ENCODE measurements at places on chromosomes 7 and 10.

- no peak for DNase-seq
Observed at GRCh38 chr10:79938728-79939406, 10.0 kb downstream of the SFTPD start.

GRCh38 chr7:31860925-31861324 is 173.9 kb downstream of the PPP1R17 start:
- DNase-seq, result no peak

DNA sequence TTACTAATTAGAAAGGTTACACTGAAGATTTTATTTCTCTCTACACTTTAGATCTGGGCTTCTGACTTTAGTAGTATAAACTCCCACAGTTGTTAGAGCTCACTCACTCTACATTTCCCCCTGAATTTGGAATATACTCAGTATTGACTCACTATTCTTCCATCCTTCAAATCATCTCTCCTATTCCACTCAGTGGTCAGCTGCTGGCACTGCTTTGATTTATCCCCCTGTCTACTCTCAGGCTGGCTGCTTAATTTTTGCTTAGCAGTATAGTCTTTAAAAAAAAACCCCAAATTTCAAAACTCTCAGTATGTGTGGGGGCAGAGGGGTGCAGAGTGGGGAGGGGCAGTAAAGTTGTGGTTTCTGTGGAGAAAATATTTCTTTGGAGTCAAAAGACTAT is 68.9 kb downstream of the CDK6 start:
- DNase-seq, result no peak

DNA sequence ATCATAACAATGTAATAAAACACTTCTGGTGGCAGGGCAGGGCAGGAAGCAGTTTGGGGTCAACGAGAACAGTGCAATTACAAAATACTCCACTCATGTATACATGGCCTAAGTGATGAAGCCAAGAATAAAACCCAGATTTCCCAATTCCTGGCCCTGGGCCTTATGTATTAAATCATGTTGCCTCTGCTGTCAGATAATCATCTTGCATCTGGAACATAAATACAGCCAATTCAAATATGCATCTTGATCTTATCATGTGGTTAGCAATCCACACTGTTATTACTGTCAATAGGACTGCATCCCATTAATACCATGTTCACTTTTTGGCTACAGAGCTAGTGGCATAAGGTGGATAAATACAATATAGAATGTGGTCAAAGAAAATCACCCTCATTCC is 186.5 kb upstream of the SLC25A13 start:
- DNase-seq, result no peak

GRCh38 chr7:124893140-124893827 is 36.3 kb downstream of the POT1 start:
- no peak for DNase-seq

GRCh38 chr10:131653140-131653539 is 247.7 kb upstream of the PPP2R2D start:
- no peak for DNase-seq

GRCh38 chr10:132826524-132827422 is 40.8 kb upstream of the NKX6-2 start:
- DNase-seq, result no peak

GRCh38 chr7:17586711-17587110 is 288.3 kb downstream of the AHR start:
- no peak for DNase-seq

DNA sequence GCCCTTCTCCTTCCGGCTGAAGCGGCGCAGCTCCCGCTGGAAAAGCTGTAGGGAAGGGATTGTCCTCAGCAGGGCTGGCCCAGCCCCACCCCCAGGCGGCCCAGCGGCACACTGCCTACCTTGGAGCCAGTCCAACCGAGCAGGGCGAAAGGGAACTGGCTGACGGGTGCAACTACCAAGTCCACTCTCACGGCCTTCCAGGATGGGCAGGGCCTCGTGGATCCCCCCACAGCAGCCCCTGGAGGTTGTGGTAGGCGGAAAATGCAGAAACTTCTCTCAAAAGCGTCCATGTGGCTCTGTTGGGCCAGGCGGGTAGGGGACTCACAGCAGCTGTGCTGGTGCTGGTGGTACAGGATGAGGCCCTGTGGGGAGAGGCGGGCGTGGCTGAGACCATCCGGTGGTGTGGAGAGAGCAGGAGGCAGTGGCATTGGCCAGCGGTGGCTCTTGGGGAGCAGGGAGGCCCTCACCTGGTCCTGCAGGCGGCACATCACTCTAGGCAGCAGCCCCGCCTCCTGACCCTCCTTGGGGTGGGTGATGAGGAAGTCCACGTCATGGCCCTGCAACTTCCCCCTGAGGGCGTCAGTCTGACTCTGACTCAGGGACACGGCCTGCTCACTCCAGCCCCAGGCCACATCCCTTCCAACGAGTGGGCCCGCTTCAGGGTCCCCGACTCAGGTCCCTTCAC is 8.4 kb upstream of the PGAM2 start:
- DNase-seq, result no peak

- no peak for DNase-seq
Observed at GRCh38 chr7:137001041-137001440, 132.6 kb downstream of the CHRM2 start.

DNA sequence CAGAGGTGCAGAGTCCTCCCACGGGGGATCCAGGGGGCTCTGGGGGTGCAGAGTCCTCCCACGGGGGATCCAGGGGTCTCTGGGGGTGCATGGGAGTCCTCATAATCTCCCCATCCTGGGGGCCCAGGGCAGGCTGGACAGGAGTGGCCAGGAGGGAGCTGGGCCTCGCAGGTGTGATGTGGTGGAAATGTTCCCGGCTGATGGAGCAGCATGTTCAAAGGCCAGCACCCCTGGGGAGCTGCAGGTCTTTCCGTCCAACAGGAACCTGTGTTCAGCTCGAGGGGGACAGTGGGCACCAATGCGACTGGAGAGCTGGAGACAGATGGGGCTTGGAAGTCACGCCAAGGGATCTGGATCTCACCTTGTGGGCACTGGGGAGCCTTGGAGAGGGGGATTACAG is 38.5 kb upstream of the PSMG3 start:
- no peak for DNase-seq

- no peak for DNase-seq
Observed at GRCh38 chr7:50156163-50156562, 63.1 kb upstream of the ZPBP start.

DNA sequence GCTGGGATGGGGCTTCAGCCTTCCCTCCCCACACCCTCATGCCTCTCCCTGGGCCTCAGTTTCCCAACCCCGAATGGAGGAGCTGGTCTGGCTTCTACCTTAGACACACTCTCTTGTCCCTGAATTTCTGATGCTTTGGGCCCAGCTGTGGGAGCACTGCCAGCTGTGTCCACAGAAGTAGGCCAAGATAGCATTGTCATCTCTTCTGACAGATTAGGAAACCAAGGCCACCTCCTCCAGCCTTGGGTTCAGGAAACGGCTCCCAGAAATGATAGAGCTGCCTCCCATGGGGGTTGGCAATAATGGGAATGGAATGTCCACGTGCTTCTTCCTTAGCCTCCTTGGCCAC is 1.3 kb downstream of the PPIF start:
- DNase-seq, result no peak

DNA sequence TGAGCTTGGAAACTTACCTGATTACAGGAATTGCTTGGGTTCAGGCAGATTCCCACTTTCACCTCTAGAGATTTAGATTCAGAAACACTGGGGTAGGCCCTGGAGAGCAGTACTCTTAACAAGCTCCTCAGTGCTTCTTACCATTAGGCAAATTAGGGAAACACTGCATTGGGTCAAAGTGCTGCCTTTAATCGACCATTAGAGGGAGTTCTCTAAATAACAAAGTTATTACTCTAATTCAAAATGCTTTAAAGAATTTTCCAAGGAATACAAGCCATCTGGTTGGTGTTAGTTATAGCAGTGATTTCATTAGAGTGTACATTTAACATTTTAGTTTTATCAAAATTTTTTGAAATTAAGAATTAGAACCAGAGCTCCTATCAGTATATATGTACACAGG is 324.5 kb downstream of the GFRA1 start:
- DNase-seq, result no peak

DNA sequence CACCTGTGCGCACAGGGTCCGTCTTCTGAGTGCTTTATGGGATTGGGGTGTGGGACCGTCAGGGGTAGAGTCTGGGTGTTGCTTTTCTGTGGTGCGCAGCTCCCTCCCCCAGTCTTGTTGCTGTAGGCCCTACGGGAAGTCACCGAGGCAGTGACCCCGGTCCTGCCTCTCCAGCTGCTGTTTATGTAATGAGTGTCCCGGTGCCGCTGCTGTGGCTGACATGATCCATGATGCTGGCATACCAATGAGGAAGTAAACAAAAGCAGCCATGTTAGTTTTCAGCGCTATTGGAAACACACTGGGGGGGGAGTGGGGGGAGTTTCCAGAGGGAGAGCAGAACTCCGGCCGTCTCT is 1.1 kb downstream of the TRIM8 start:
- no peak for DNase-seq

DNA sequence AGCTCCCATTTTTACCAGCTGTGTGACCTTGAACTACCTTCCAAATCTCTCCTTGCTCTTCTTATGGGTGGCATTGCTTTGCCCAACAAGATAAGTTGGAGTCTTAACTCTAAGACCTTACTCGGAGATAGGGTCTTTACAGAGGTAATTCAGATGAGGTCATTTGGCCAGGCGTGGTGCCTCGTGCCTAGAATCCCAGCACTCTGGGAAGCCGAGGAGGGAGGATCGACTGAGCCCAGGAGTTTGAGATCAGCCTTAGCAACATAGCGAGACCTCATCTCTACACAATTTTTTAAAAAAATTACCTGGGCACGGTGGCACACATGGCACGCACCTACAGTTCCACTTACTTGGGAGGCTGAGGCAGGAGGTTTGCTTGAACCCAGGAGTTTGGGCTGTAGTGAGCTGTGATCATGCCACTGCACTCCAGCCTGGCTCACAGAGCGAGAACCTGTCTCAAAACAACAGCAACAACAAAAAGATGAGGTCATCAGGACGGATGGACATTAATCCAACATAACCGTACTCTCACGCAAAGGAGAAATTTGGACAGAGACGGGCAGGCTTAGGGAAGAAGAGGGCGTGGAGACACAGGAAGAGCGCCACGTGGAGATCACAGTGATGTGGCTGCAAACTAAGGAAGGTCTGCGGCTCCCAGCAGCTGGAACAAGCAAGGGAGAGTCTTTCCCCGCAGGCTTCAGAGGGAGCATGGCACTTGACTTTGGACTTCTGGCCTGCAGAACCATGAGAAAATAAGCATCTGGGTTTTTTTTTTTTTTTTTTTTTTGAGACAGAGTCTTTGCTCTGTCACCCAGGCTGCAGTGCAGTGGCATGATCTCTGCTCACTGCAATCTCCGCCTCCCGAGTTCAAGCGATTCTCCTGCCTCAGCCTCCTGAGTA is 122.3 kb upstream of the CARD11 start:
- no peak for DNase-seq

- no peak for DNase-seq
Observed at GRCh38 chr10:34178756-34179155, 636.3 kb downstream of the PARD3 start.

- no peak for DNase-seq
Observed at GRCh38 chr10:11285171-11285570, 267.5 kb downstream of the CELF2 start.

GRCh38 chr7:131629217-131629882 is 72.9 kb upstream of the PODXL start:
- DNase-seq, result no peak

DNA sequence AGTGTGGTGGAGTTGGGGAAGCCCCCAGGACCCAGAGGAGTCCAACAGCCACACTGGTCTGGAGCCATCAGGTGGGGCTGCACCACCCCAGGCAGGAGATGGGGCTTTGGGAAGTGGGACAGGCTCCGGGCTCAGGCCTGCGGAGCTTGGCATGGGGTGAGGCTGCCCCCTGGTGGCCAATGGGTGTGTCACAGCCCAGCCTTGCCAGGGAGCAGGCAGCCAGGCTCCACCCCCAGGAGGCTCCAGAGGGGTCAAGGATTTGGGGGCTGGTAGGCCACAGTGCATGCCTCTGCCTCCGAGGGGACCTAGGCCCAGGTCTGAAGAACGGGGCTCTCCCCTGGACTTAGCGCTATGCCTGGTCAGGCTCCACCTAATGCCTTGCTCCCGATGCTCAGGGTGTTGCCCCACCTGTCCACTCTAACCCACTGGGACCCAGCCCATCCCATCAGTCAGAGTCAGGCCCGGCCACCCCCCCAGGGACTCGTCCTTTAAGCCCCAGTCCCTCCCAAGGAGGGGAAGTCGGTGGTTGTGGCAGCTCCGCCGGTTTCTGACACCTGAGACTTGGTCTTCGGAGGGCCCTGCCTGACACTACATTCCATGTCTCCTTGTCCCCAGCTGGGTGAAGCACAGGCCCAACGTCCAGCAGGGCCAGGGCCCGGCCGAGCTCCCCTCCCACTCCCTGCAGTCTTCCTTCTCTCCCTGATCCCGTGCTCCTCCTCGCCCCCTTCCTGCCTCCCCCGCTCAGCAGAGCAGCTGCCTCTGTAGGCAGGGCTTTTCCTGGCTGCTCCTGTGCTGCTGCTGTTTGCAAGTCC is 11.3 kb upstream of the SAMD8 start:
- DNase-seq, result peak; percentile 74

DNA sequence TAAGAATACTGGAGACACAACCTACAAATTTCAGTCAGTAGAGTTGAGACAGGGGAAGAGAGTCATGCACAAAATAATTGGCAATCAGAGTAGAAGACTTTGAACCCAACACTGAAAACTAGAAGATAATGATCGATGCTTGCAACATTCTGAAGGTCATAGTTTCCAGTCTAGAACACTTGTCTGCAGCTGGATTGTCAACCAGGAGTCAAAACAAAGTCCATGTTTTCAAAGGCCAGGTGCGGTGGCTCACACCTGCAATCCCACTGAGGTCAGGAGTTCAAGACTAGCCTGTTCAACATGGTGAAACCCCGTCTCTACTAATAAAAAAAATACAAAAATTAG is 26.8 kb upstream of the SMURF1 start:
- no peak for DNase-seq

GRCh38 chr7:149196151-149196704 is 882 bp downstream of the ZNF282 start:
- DNase-seq, result no peak

DNA sequence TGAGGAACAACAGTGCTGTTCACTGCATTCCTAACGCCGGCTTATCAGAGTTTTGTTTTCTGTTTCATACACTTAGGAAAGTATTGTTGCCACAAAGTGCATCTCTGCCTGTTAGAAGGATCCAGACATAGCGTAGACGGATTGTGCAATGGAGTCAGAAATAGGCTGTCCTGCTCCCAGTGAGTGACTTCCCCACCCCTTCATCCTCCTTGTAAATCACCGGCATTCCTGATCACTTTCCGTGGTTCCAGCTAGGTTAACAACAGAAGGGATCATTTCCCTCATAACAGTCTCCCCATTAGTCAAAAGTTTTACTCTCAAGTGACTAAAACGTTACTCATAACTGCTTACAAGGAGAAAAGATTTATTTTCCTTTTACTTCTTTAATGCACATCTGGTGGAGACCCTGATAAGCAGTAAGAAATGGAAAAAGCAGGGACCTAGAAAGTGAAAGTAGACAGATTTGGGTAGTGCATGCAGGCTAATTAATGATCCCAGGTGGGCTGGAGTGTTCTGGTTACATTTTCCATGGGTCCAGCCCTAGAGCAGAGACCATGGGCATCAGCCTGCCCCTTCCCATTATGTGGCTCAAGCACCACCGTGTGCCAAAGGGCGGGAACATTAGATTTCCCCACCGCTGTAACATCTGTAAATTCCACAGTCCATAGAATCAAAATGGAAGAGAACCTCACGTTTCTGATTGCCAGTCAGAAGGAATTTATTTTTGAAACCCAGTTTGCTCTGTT is 395.1 kb upstream of the GALNT17 start:
- no peak for DNase-seq

All from stimulated activated CD4-positive, alpha-beta T cell treated with anti-CD3 and anti-CD28 coated beads, TNF-alpha, amount 100 ng/mL, for 48 hours (primary cell).